NCI-H2029 (cell line): ENCODE measurements at places on chromosomes 13 and 19.

DNA sequence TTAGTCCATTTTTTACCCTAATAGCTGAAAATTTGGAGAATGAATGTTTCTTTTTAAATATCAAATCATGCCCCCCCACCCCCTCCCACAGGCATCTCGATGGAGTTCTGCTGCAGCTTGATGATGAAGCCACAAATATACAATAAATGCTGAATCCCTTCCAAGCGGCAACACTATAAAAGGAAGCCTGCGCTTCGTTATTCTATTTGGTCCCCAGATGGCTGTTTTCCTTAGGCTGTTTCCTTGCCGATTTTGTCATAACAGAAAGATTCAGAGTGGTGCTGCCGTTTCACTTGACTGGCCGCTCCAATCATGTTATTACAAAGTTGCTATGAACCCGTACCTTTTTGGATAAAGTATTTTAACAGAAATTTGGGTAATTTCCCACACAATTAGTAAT is 79.5 kb downstream of the MYO16 start:
- no peak for DNase-seq

DNA sequence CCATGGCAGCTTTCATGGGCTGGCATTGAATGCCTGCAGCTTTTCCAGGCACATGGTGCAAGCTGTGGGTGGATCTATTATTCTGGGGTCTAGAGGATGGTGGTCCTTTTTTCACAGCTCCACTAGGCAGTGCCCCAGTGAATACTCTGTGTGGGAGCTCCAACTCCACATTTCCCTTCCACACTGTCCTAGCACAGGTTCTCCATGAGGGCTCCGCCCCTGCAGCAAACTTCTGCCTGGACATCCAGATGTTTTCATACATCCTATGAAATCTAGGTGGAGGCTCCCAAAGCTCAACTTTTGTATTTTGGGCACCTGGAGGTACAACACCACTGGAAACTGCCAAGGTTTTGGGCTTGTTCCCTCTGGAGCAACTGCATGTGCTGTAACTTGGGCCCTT is 450.6 kb downstream of the LMO7 start:
- DNase-seq: no peak

- no peak for DNase-seq
Observed at GRCh38 chr13:59374691-59375090, 789.0 kb downstream of the DIAPH3 start.

DNA sequence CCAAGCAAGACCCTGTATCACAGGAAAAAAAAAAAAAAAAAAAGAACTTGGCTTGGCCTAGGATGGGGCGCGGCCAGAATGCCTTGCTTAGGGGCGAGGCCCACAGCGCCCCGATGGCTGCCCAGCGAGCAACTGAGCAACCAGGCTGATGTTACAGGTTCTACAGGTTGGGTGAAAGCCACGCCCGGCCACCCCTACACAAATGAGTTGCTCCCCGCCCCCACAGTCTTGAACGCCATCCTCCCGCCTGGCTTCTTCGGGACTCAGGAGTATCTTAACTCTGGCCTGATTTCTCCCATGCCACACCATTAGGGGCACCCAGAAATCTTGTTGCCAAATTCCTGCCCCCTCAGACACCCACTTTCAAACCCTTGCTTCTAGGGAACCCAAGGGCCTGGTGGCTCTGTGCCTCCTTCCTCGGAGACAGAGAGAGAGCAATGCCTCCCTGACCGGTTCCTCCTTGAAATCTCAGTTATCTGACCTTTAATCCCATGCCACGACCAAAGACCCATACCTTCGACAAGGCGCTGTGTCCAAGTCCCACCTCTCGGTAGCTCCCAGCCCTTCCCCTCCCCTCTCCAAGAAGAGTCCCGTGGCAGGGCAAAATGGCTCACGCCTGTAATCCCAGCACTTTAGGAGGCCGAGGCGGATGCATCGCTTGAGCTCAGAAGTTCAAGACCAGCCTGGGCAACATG is 1.1 kb upstream of the CBLC start:
- DNase-seq: no peak

DNA sequence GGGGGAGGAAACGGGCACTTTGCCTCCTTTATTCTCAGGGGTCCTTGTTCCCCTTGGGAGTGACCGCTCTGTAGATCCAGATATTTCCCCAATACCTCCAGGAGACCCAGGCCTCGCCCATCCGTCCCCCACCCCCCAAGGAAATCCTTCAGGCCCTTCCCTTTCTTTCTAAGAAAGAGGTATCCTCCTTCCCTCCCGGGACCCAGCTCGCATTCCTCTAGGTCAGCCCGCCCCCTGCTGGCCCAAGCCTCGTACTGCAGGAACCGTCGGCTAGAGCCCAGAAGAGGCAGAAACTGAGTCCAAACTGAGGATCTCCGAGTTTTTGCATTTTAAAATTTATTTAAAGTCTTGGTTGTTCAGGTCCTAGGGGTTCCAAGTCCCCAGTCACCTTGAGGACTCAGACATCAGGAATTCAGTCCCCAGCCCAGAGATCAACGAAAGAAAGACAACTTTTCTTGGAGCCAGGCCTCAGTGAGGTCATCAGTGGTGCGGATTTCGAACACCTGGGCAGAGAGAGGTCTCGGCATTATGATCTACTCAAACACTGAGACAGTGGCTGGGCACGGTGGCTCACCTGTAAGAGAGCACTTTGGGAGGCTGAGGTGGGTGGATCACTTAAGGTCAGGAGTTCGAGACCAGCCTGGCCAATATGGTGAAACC is 7.5 kb upstream of the LRFN1 start:
- peak; percentile 19 for DNase-seq

DNA sequence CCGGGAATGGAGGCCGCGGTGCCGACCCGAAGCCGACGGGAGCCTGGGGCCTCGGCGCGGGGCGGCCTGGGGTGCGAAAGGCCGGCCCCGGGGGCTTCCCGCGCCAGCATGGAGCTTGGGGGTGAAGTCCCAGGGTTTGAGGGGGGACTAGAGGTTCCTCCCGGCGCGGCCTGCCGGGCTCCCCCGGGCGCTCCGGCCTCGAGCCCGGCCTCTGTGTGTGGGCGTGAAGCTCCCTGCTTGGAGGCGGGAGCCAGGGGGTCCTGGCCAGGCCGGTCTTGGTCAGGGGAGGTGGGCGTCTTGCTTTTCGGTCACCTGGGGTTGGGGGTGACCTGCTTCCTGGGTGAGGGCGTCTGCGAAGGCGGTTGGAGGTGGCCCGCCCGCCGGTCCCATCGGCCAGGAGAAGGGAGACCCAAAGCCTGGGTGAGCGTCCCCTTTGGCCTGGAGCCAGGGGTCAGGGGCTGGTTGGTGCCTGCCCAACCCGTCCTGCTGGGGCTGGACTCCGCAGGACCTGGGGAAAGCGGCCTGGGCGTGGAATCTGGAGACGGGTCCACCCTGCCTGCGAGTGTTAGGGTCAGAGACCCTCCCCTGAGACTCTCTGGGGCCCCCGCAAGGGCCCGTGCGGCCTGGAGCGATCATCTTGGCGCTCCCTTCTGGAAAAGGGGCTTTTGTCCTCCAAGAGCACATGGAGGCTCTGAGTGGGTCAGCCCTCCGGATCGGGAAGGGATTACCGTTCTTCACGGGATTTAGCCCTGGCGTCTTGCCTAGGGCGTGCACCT is 535 bp downstream of the BSG start:
- peak; percentile 46 for DNase-seq

- DNase-seq: no peak
Observed at GRCh38 chr19:43638214-43638994, 1.2 kb downstream of the CADM4 start.

DNA sequence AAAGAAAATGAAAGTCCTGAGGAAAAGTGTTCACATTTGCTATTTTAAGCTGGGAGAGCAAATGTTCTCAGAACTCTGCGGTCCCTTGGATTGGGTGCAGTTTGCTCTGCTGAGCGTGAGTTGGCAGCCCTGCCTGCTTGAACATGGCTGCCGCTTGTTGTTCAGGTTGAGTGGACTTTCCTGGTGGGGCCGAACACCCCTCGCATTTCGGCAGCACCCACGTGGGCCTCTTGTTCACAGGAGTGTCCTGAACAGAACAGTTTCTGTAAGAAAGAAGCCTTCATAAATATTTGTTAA is 10.8 kb upstream of the RNF113B start:
- DNase-seq: no peak

DNA sequence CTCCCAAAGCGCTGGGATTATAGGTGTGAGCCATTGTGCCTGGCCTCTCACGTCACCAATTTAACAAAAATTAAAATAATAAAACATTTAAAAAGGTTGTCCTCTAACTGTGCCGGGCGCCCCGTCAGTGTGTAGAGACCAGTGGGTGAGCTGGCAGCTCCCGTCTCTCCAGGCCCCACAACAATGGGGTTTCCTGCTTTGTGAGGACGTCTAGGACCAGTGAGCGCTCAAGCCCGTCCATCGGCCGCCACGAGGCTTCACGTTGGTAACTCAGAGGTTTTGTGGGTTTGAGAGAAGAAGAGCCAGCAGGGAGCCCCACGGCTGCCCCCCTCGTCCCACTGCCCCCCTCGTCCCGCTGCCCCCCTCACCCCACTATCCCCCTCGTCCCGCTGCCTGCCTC is 4.7 kb downstream of the LSM7 start:
- DNase-seq: no peak

DNA sequence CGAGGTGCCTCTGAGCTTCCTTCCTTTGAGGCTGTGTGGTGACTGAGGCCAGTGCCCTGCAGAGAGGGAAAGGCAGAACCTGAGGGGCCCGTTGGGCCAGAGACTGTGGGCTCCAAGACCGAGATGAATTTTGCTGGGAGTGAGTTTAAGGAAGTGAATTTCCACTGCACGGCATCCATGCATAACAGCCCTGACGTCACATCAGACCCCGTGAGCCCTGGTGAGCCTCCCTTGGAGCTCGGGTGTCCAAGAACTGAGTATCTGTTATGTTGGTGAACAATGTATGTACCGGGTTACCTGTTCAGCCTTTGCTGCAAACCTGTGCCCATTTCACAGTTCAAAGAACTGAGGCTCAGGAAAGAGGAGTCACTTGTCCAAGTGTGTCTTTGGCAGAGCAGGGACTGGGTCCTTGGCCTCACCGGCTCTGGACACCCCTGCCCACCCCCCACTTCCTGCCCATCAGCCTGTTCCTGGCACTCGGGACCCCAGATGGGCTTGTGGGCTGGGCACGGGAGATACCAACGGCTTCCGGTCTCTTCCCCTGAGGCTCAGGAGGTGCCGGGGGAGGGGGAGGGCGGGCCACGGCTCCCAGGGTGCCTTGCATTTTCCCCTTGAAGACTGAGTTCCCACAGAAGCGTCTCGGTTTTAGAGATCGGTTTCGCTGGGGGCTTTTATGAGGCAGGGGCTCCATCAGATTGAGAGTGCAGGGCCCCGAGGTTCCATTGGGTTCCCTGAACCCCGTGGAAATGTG is 33.7 kb downstream of the NFILZ start:
- DNase-seq: no peak

GRCh38 chr13:113835461-113836270 is 28.2 kb downstream of the GAS6 start:
- no peak for DNase-seq

- DNase-seq: no peak
Observed at GRCh38 chr19:51125421-51126075, 842 bp downstream of the SIGLEC9 start.

- DNase-seq: no peak
Observed at GRCh38 chr19:38395381-38396114, 7.1 kb downstream of the SPRED3 start.
